ENCODE measurements at places on chromosomes 7 and 10.

GRCh38 chr7:151472644-151473380, 32.9 kb upstream of the CRYGN start:
- DNase-seq, result no peak

DNA sequence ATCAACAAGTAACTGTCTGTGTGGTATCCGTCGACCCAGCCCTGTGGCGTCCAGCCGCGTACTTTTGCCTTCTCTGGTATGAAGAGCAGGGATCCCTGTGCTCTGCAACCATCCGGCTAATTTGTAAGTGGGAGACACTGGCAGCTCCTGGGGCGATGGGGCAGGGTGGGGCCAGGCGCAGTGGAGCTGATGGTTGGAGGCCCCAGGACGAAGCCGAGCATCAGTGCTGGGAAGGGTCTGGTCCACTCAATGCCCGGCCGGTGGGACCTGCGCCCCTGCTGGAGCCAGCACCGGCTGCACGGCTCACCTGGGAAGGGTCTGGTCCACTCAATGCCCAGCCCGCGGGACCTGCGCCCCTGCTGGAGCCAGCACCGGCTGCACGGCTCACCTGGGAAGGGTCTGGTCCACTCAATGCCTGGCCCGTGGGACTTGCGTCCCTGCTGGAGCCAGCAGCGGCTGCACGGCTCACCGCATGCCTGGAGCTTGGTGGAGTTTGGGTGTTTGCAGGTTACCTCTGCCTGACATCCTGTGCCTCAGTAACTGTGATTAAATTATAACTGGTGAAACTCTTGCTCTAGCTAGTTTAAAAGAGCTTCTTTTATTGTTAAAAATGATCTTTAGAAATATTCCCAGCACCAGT, 96.1 kb downstream of the NKX6-2 start:
- DNase-seq, result no peak

DNA sequence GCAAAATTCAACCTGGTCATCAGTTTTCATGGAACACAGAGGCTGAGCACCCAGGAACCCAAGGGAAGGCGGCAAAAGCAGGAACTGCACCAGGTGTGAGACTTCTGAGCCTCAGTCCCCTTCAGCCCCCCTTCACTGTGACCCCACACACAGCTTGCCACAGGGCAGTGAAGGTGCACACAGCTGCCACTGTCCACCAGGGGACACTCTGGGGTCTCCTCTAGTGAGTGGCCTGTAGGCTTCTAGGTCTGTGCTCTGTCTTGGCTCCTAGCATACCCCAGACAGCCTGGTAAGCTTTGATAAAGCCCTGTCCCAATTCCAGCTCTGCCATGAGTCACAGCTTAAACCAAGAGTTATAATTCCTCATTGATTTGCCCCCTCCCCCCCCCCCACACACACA, 12.1 kb downstream of the KCNH2 start:
- DNase-seq, result no peak

- no peak for DNase-seq
These were observed 7.0 kb upstream of the RPEL1 start for GRCh38 chr10:103238506-103239252.

DNA sequence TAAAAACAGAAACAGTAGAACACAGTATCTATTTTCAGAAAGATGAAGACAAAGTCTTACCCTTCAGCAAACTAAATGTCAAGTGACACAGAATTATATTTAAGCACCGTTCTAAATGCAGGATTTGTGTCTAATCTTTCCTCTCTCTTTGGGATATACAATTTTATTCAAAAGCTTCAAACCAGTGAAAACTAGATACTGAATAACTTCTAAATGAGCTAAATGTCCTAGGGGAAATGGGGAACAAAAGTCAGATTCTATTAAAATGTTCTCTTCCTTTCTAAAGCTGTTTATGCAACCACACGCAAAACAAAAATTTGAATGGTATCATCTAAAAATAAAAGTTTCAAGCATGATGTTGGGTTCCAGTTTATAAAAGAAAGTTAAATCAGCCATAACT, 136.4 kb upstream of the AOAH start:
- no peak for DNase-seq

GRCh38 chr10:79312601-79313187, 34.6 kb upstream of the PPIF start:
- DNase-seq, result no peak

DNA sequence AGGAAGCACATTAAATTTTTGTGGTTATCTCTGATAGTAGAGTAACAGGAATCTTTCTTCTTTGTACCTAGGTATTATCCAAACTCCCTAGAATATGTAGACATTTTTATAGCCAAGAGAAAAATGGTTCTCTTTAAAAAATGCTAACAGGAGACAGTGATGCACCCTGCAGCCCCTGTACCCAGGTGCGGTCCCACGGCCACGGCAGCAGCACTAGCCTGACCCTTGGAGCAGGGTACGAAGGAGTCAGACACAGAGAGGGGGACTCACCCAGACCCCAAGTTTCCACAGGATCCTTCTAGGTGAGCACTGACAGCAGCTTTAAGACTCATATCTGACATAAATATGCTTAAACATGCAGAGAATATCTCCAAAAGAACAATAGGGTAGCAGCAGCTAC, 60.4 kb downstream of the NUDCD3 start:
- DNase-seq, result no peak

- DNase-seq, result no peak
These were observed 78.0 kb upstream of the AMPH start for GRCh38 chr7:38709123-38709522.

DNA sequence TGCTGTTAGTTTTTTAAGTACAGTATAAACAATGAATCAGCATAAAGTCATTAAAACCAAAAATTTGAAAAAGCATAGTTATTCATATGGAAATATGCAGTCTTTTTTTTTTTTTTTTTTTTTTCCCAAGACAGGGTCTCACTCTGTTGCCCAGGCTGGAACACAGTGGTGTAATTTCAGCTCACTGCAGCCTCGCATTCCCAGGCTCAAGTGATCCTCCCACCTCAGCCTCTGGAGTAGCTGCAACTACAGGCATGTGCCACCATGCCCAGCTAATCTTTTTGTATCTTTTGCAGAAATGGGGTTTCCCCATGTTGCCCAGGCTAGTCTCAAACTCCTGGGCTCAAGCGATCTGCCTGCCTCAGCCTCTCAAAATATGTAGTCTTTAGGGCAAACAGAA, 182.0 kb downstream of the SEMA3E start:
- no peak for DNase-seq

GRCh38 chr7:152000191-152000590, 25.3 kb upstream of the GALNT11 start:
- DNase-seq, result no peak

- no peak for DNase-seq
These were observed 156.4 kb downstream of the AOAH start for GRCh38 chr7:36567699-36568451.

DNA sequence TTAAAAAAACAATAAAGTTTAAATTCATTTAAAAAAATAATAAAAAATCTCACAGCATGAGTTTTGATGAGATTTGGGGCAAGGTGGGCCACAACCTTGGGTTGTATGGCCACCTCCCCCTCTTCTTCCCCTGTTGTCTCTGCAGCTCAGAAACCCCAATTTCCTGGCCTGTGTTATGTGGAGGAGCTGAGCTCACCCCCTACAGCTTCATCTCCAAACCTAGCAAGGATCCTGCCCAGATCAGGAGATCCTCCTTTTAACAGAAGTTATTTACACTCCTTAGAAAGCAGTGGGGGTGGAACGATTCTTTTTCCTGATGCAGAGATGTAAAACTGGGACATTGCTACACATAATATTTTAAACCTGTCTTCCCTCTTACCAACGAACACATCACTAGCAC, 6.9 kb upstream of the SH2D4B start:
- no peak for DNase-seq

DNA sequence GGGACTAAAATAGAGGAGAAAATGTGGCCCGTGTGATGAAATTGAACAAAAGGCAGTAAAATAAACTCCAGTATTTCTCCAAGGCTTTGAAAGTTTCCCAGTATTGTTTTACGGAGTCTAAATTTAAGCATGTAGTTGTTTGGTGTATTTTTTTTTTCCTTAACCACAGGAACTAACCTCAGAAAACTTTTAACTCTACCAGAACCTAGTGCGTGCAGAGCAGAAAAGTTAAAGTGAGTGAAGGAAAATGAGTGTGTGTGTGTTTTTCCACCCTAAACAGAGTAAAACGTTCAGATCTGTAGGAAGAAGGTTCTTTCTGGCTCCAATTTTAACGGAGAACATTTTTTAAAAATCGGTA, 812 bp downstream of the PROSER2 start:
- DNase-seq, result no peak

Data from caudate nucleus (tissue), 63 donors.